ENCODE measurements at places on chromosomes 11 and 22.
A peak's percentile ranks its signal among the peaks of the same experiment; 100 is the strongest.

DNA sequence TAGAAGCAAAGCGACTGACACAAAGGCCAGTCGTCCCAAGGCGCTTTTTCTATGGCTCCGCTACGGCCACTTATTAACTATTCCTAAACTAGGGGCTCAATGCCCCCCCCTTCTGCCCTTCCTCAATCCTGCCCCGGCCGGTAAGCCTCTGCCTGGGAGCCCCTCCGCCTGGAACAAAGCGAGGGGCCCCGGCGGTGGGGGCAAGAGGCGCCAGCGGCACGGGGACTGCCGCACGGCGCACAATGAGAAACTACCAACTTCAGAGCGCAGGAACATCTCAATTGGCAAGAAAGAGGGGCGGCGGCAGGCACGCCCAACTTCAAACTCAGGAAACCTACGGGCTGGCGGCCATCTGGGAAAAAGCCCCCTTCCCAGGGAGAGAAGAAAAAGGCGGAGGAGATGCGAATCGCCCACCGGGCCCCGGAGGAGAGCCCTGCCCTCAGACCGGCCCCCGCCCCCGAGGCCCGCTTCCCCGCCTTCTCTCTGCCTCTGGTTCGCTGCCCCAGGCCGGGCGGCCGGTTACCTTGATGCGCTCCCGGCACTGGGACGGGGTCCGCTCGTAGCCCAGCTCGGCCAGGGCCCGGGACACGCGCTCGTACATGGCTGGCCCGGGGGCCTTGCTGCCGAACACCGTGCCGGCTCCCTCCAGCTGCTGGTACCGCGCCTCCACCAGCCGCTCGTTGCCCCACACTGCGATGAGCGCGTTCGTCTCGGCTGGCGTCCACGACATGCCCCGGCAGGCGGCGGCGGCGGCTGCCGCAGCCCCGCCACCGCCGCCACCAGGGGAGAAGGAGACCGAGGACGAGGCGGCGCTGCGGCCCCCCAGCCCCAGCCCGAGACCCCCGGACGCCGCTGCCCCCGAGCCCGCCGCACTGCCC is 619 bp downstream of the MSANTD2 start:
- peak; percentile 11 for DNase-seq

DNA sequence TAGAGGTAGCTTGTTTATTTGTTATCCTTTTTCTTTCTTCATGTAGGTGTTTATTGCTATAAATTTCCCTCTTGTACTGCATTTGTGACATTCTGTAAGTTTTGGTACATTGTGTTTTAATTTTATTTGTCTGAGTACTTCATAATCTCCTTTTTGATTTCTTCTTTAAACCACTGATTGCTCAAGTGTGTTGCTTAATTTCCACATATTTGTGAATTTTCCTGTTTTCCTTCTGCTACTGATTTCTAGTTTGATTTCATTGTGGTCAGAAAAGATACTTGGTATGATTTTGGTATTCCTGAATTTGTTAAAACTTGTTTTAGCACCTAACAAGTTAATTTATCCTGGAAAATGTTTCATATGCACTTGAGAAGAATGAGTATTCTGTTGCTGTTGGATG is 15.1 kb downstream of the OR10V1 start:
- DNase-seq: no peak

DNA sequence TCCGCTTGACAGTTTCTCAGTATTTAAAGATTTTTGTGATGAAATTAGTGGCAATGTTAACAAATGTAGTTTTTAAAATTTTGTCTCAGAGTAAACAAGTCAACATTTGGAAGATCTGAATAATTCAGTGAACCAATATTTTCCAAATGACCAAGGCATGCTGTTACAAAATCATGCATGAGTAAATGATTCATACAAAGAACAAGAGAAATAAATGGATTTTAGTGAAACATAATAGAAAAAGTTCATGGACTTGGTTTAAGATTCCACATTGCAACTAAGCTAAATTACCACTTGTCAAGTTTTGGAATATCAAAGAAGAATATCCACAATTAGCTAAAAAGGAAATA is 125.7 kb upstream of the SNX19 start:
- DNase-seq: no peak

- DNase-seq: peak; percentile 39
Observed at GRCh38 chr22:27801616-27802345, at the start of gene MN1. Gene MN1, minus strand, starts transcription at chr22:27801756. Its CDS starts 1,213 bp downstream, at chr22:27800543.

GRCh38 chr11:103295704-103296103 is 186.5 kb downstream of the DYNC2H1 start:
- DNase-seq: no peak

DNA sequence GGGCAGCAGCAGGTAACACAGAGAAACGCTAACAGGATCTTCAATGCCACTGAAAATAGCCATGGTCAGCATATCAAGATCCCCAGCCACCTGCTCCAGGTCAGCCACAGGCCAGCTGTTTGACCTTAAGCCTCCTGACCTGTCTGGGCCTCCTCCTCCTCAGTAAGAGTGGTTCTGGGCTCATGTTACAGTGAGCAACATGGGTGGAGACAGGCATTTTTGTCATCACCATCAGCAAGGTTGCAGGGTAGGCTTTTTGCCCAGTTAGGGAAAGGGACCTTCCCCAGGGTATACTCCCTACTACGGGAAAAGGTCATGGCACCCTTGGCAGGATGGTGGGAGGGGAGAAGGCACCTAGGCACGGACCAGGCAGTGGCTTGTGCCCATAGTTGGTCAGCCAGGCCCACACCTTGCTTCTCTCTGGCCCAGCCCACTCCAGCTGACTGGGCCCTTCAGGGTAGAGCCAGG is 131.8 kb upstream of the PARVA start:
- no peak for DNase-seq

DNA sequence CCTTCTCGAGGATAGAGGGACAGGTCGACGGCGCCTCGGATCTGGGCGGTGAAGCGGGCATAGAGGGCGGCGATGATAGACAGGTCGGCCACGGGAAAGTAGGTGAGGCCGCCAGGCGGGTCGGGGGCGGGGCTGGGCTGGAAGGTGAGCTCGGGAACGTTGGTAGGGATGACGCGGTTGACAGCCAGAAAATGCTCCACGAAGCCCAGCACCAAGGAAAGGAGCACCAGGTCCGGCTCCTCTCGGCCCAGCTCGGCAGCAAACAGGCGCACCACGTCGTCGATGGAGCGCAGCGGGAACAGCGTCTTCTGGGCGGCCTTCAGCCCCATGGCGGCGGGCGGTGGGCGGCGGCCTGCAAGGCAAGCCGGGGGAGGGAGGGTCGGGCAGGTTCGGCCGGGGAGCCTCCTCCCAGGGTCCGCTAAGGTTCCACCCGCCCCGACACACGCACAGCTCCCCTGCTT is 540 bp downstream of the MEN1 start:
- DNase-seq: no peak

DNA sequence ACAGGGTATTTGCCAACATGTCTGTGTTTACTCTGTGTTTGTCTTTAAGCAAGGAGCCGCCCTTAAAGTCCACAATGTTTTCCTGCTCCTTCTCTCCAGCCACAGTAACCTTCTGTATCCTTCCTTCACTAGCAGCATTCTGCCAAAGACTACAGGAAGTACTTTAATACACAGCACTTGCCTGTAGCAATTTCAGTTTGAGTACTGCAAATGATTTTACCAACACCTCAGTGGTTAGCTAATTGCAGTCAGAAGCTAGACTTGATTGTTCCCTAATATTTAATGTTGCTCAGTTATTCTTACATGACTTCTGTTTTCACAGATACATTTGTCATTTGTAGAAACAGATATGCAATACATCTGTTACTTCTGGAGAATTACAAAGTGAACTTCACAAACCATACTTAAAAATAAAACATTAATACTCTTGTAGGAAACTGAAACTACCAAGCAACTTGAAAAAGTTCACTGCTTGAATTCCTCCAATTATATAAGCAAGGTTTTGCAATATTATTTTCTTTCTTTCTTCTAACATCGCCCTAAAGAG is 69.1 kb downstream of the FCHSD2 start:
- no peak for DNase-seq

- peak; percentile 51 for DNase-seq
Observed at GRCh38 chr22:23182309-23183060, 2.2 kb downstream of the BCR start.

GRCh38 chr11:35190804-35191348 is 51.9 kb downstream of the CD44 start:
- no peak for DNase-seq

GRCh38 chr22:33209930-33210784 is 152.0 kb upstream of the SYN3 start:
- DNase-seq: no peak

GRCh38 chr11:75244052-75244814 is 3.7 kb downstream of the TPBGL start:
- no peak for DNase-seq

GRCh38 chr11:16610738-16611388 is 127.6 kb upstream of the C11orf58 start:
- DNase-seq: no peak

DNA sequence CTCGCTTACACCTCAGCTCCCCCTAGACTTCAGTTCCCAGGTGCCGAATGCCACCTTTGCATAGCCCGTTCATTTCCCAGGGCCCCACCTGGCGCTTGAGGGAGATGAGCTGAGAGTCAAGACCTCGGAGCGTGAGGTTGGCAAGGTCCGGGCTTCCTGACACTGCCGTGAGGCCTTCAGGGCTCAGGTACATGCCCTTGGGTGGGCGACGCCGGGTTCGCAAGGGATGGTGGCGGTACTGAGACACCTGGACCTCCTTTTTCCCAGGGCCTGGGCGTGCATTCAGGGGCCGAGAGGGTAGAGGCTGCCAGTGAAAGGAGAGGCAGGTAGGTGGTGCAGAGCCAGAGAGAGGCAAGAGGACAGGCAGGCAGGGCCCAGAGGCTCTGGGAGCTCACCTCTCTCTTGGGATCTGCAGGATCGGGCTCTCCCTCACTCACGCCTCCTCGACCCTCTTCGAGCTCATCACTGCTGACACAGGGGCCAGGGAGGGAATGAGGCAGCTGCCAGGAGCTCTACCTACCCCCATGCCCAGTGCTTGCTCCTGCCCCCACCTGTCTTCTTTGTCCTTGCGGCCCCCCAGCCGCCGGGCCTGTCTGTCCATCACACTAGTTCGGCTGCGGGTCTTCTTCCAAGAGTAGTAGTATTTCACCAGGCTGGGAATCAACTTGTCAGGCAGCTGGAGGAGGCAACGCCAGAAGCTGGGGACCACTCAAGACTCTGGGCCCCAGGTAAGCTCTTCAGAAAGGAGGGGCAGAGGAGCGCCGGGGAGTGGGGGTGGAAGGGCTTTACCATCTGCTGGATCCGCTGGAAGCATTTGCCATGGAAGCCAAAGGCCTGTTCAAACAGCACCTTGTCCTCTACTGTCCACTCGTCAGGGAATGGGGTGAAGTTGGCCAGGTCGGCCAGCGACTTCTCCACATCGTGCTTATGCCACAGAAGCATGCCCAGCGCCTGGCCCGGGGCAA is 2.8 kb downstream of the RCOR2 start:
- no peak for DNase-seq

- DNase-seq: no peak
Observed at GRCh38 chr11:86171627-86172026, 72.9 kb upstream of the EED start.

DNA sequence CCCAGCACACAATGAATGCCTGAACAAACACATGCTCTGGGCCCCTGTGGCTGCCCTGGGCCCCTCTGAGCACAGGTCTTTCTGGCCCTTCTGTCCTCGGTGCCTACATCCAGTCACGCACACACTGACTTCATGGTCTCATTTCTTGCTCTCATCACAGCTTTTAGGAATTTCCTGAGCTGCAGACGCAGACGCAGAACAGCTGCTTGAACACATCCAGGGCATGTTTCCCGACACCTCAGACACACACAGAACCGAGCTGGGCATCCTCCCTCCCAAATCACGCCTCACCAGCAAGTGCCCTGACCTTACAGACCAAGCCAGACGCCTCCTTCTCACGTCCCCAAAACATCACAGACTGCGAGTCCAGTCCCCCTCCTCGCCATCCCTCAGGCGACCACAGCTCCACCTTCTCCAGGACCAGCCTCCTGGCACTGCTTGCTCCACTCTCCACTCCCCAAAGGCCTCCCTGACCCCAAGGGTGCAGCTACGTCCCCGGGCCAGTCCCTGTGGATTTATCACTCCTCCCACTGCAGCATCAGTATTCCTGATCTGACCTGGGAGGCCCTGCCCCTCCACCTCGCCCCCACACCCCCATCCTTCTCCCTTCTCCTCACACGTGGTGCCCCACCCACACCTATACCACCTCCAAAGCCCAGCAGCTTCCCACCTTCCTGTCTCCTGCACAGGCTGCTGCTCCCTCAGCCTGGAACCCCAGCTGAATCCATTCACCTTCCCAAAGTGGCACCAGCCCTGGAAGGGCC is 12.9 kb downstream of the SIRT3 start:
- DNase-seq: no peak

DNA sequence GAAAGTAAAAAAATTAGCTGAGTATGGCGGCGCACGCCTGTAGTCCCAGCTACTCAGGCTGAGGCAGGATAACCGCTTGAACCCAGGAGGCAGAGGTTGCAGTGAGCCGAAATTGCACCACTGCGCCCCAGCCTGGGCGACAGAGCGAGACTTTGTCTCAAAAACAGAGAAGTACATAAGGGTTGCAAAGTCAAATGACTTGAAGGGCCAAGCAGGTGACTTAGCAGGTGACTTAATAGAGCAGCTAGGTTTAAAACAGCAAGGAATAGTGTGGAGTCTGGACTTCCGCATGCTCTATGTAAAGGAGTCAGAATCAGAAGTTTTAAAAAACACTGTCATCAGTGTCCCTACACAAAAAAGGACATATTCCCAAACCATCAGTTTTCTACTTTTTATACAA is 31.7 kb downstream of the EP300 start:
- DNase-seq: no peak

DNA sequence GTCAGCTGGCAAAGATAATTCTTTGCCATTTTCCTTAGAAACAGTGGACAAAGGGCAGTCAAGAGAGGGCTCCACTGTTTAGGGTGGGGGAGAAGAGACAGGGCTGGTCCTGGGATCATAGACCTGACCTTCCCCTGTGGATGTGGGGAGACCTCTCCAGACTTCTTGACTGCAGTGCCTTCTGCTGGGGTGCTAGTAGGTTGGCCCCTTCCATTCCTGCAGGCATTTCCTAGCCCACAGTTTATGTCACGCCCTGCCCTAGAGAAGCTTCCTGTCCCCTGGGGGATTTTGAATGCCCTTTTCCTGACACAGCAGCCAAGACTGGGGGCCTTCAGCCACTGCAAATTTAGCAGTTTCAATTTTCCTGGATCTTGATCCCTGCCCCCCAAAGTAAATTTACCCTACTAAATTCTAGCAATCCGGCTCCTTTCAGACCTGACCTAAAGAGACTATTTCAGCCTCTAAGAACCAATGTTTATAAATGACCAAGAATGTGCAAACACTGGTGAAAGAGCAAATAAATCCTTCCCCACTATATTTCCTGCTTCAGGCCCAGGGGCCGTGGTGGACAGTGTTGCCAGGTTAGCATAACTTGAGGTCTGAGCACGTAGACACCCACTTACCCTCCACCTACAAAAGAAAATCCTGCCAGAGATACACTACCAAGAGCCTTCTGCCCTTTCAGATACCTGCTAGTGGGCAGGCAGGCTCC is 58.4 kb downstream of the PPFIBP2 start:
- no peak for DNase-seq

GRCh38 chr11:118046964-118047700 is 29.7 kb upstream of the TMPRSS4 start:
- no peak for DNase-seq

Measured in stimulated activated CD4-positive, alpha-beta T cell treated with anti-CD3 and anti-CD28 coated beads, Interleukin-2, amount 100 ng/mL, for 4 hours (primary cell).